ENCODE measurements at places on chromosomes 11 and 22. TPM values are rescaled to one million over a fixed set of nuclear protein-coding genes. Genes with fewer than 3 reads are reported as not detected.

The BACE1 gene
- 19.1 TPM for total RNA-seq

The POTEH gene
- total RNA-seq, result not detected

The TRIM51 gene
- total RNA-seq, result not detected

The MPPED2 gene
- 25.7 TPM for total RNA-seq

The DGCR6 gene
- 4.4 TPM for total RNA-seq

The LINC01488 gene
- not detected for total RNA-seq

Measured in urinary bladder (tissue), 4 donors.